Activated T-helper 1 cell treated with anti-CD3 and anti-CD28 coated beads, Interleukin-2, amount 50 U/mL, for 16 hours (primary cell): ENCODE measurements at places on chromosomes 5 and 9.

DNA sequence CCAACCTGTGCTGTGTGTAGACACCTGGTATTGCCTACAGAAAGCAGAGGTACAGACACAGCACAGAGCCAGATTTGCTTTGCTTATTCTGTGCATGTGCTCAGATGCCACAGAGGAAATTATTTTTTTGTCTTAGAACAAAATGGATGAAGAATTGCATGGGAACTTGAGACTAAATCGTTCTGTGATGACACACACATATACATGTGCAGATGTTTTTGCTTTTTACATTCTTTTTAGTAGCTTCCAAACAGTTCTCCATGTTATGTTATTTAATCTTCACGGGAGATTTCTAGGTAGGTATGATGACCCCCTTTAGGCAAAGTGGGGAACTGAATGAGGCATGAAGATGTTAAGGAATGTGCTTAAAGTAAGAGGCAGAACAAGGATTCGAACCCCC is 221.5 kb upstream of the PANK3 start:
- no peak for DNase-seq

DNA sequence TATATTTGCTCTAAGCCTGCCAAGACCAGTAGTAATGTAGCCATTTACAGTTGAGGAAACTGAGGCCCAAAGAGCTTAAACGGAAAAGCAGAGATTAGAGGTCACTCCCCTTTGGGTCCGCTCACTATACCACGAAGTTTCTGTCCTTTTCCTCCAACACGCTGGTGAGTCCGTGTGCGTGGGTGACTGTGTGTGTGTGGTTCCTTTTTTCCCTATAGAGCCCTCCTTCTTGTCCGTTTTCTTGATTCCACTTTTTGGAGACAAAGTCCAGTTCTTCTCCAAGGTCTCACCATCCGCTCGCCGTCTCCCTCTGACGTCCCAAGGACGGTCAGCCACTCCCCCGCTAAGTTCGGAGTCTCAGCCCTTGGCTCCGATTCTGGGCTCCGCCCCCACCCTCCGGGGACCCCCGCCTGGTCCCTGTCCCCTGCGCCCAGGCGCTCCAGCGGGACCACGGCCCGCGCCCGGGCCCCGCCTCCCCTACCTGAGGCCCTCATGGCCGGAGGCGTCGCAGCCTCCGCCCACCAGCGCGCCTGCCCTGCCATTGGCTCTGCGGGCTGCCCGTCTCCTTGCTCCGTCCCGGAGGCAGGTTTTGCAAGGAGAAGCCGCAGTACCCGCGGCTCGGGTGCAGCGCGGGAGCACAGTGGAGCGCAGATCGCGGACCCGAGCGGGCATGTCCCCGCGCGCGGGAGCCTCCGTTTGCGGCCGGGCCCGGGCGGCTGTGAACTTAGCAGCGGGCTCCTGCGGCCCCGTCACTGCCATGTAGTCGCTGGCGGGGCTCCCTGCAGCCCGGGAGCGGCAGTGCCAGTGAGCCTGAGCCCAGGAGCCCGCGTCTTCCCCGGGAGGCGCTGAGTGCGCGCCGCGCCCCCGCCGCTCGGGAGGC is at the start of gene MAST4:
MAST4 (plus strand) TSS at position 638 of the 880 bp plus-strand sequence. CDS start 263 bp downstream, outside the sequence.
- DNase-seq, result no peak

- DNase-seq, result no peak
Observed at GRCh38 chr9:114205171-114206015, 50.1 kb downstream of the COL27A1 start.

DNA sequence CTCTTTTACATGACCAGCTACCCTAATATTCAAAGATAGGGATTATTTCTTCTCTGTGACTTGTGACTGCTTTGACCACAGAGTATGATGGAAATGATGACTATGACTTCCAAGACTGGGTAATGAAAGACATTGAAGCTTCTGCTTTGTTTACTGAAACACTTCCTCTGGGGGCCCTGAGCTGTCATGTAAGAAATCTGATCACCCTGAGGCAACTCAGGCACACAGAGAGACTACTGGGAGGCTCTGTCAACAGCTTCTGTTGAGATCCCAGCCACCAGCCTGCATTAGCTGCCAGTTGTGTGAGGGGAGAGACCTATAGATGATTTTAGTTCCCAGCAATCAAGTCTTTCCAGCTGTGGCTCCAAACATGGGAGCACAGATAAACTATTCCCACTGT is 76.5 kb downstream of the KCTD16 start:
- DNase-seq, result no peak

DNA sequence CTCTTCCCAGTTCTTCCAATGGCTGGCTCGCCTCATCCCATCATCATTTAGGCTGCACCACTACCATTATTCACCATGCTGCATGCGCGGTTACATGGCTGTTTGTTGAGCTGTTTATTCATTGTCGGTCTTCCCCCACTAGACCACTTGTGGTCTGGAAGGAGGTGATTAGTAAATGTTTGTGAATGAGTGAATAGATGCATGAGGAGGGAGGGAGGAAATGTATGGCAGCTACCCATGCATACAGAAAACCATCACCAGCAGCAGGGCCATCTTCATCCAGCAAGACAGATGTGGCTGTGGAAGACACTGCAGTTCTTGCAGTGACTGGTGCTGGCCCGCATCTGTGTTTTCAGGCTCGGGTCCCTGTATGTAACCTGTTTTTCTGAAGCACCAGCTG is 113.3 kb upstream of the SAP30L start:
- DNase-seq, result no peak

DNA sequence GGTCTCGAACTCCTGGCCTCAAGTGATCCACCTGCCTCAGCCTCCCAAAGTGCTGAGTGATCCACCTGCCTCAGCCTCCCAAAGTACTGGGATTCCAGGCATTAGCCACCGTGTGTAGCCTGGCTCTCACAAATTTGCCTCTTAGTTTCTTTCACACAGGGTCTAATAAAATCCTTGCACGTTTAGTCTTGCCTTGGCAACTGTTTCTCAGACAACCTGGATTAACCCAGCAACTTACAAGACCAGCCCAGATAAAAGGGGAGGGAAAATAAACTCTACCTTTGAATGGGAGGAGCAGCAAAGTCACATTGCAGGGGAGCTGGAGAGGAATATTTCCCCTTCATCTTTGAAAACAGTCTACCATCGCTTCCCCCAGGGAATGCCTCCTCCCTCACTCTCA is 29.3 kb upstream of the GNA14 start:
- DNase-seq, result no peak

GRCh38 chr5:111144352-111144930 is 52.3 kb downstream of the WDR36 start:
- no peak for DNase-seq

DNA sequence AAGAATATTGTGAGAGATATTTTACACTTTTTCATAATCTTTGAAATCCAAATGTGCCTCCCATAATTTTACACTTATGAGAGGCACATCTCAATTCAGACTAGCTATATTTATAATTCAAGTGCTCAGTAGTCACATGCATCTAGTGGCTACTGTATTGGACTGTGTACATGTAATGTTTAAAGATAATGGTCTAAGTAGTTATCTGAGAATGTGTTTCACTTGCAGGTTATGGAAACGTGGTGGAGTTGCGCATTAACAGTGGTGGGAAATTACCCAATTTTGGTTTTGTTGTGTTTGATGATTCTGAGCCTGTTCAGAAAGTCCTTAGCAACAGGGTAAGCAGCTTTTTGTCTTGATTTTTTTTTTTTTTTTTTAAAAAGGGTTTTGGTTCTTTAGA is 28.8 kb downstream of the G3BP1 start:
- no peak for DNase-seq

- no peak for DNase-seq
Observed at GRCh38 chr5:117671551-117671950, 1096.9 kb upstream of the SEMA6A start.

DNA sequence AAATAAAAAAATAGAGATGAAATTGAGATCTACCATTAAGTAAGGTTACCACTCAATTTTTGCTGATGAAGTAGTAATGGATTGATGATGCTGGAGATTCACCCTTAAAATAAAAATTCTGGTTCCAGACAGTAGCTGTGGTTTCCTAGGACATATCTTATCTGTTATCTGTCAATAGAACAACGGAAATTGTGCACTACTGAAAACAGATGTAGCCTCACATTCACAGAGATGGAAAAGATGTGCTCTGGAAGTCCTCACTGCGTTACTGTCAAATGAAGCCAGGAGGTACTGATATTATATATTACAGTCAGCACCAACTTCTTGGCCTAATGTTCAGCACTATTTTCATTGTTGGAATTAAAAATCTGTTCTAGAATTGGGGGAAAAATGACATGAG is 154.0 kb downstream of the SLC24A2 start:
- no peak for DNase-seq

- DNase-seq, result no peak
Observed at GRCh38 chr5:19001539-19001938, 986.5 kb downstream of the CDH18 start.

DNA sequence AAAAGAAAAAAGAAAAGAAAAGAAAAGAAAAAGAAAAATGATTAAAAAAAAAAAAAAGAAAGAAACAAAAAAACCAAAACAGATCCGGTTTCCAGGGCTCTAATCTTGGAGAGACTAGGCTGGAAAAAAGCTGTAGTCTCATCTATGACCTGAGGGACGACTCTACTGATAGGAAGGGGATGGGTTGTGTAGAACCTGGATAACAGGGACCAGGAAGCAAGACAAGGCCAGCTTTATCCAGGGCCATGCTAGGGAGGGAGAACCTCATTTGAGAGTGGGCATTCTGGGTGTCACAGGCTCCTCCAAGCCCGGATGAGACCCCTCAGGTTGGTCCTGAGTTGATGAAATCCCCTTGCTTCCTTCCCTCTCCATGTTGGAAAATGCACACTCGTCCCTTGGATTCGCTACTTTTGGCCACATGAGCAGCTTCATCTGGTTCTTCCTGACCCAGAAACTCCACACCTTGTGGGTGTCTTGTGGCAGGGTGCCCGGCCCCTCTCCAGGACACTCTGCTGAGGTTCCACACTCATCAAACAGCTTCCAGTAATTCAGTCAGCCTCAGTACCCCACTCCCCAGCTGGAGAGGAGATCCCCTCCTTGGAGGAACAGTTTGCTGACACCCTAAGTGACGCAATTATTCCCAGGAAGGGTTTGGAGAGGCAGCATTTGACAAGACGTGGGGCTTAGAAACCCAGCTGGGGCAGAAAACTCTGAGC is 71.1 kb upstream of the LHFPL2 start:
- no peak for DNase-seq

DNA sequence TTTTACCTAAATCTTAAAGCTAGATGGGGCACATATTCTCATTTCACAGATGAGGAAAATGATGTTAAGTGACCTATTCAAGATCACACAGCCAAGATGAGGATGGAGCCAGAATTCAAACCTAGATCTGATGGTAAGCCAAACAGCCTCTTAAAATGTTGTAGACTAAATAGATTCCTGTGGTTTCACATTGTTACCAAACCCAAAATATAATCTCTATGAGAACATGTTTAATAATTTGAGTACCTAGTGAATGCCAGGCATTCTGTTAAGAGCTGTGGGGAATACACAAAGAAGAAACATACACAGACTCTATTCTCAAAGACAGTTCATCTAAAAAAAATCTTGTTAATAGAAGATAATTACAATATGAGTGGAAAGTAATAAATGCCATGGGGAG is 25.2 kb downstream of the HOMER1 start:
- no peak for DNase-seq

GRCh38 chr9:111008158-111009075 is 29.9 kb downstream of the LPAR1 start:
- no peak for DNase-seq

- no peak for DNase-seq
Observed at GRCh38 chr9:127192744-127193143, 70.3 kb upstream of the ANGPTL2 start.

- DNase-seq, result no peak
Observed at GRCh38 chr5:130992095-130992494, 173.0 kb downstream of the HINT1 start.

- DNase-seq, result no peak
Observed at GRCh38 chr9:85089188-85089969, 419.9 kb downstream of the NTRK2 start.

- no peak for DNase-seq
Observed at GRCh38 chr5:145872914-145873313, at the start of gene GRXCR2. Gene GRXCR2, minus strand, starts transcription at chr5:145873014. Its CDS starts 46 bp downstream, at chr5:145872968.

DNA sequence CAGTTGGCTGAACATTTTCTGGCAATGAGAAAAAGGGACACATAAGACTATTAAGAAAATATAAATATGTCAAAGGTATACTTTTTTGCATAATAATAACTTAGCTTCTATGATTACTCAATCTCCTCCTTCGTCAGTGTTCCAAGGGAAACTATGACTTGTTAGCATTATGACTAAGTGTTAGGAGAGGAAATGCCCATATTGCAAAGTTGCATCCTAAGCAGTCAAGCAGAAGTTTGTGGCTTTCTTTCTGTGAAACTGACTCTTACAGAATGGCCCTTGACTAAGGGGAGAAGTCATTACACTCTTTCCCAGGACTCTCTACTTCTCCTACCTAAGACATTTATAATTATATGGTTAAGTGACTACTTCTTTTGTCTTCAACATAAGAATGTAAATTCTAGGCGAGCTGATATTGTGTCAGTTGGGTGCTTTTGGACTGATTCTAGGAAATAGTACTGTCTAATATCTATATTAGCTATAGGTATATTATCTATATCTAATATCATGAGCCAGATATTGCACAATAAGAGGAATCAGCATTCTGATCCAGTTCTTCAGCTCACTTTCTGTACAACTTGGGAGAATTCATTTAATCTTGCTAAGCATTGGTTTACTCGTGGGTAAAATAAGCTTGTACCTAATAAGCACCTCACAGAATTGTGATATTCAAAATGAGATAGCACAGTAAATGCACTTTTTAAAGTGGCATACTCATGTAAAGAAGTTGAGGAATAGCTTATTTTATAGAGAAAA is 16.4 kb upstream of the SPINK6 start:
- DNase-seq, result no peak

- DNase-seq, result no peak
Observed at GRCh38 chr5:119897537-119898370, 268.4 kb downstream of the FAM170A start.

DNA sequence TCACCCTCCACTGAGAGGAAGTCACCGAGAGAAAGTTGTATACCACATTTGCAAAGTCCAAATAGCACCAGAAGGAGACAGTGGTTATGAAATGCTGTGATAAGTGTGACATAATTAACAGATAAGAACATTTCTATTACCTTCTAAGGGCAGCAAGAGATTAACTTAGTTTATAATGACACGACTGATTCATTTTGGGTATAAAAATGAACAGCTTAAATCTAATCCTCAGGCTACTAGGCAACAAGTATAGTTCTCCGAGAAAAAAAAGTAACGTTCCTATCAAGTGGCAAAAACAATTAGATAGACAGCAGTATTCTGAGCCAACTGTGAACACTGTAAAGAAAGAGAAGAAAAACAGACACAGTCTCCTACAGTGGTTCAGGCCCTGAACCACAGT is 431.2 kb upstream of the GRAMD2B start:
- no peak for DNase-seq

DNA sequence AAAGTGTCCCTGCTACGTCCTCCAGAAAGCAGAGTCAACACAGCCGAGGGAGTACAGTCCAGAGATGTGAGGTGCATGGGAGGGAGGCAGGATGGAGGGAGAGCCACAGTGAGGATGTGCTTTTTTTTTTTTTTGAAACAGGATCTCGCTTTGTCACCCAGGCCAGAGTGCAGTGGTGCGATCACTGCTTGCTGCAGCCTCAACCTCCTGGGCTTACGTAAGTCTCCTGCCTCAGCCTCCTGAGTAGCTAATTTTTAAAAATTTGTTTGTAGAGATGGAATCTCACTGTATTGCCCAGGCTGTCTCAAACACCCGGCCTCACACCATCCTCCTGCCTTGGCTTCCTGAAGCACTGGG is 33.2 kb upstream of the ALDH1B1 start:
- no peak for DNase-seq
